Stimulated activated CD8-positive, alpha-beta memory T cell treated with anti-CD3 and anti-CD28 coated beads, Interleukin-4, amount 100 ng/mL, for 48 hours (primary cell): ENCODE measurements at places on chromosomes 1 and 21.

DNA sequence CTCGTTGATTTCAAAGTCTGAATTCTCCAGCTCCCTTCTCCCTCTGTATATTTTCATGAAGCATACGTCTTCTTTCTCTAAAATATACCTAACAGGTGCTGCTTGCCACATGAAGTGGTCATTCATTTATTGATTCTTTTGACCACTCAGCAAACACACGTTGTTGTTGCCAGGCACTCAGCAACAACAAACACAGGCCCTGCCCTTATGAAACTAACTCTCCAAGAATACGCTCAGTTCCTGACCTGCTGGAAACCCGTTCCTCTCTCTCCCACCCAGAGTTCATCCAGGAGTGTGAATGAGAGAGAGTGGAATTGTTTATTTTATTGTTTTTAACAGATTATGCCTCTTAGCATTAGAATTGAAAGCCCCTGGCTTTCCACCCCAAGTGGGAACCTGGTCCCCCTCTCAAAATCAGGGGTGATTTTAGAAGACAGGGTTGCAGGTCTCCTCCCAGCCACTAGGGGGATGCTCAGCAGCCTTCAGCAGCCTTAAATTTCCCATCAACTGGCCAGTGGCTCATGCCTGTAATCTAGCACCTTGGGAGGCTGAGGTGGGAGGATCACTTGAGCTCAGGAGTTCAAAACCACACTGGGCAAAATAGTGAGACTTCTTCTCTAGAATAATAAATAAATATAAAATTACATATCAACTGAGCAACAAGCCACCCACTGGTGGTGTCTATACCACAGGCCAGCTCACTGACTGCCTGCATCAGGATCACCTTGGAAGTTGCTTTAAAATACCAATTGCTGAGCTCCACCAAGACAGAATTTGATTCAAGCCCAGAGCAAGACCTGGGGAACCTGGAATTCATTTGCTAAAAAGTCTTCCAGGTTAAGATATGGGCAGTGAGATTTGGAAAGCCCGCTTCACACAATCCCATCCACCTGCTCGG is 181.0 kb upstream of the KLHDC7A start:
- DNase-seq = peak; percentile 37

DNA sequence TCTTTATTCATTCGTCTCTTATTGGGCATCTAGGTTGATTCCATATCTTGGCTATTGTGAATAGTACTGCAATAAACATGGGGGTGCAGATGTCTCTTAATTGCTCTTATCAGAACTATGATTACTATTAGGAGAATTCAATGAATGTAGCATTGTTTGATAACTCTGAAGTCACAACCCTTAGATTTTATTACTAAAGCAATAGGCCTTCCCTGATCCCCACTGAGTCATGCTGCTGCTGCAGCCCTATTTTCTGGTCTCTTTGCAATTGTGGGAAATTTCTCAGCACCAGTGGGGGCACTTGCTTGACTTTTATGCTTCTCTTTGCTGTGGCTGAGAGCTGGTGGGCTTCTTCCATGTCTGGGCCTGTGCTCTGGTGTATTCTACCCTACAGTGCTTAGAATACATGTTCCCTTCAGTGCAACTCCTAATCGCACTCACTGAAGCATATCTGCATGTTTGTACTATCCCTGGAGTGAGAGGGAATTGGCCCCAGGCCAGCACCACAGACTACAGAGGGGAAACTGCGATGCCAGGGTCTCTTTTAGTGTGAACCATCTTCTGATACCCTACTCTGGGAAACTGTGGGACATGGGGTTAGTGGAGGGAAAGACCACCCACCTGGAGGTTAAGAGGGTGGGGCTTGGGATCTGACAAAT is 52.2 kb upstream of the ROR1 start:
- no peak for DNase-seq

GRCh38 chr21:40271164-40271563 is 403.9 kb downstream of the PCP4 start:
- DNase-seq = no peak

DNA sequence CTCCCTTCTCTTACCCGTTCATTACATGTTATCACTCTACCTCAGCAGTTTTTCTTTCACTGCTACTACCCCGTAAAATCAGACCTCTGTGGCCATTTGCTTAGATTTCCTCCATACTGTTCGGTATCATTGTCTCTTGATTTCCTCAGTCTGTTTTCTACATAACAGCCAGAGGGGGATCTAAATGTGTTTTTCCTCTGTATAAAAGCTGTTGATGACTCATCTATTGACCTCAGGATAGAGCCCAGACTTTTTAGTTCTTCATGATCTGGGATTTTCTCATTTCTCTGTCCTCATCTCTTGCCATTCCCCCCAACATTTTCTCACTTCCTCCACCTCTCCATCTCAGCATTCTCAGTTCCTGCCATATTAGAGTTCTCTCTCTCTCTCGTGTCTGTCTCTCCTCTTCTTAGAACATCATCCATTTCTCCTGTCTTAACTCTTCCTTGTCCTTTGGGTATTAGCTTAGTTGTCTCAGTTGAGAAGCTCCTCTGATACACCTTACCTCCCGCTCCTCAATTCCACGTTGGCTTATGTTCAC is 10.5 kb downstream of the OTUD3 start:
- DNase-seq = no peak

DNA sequence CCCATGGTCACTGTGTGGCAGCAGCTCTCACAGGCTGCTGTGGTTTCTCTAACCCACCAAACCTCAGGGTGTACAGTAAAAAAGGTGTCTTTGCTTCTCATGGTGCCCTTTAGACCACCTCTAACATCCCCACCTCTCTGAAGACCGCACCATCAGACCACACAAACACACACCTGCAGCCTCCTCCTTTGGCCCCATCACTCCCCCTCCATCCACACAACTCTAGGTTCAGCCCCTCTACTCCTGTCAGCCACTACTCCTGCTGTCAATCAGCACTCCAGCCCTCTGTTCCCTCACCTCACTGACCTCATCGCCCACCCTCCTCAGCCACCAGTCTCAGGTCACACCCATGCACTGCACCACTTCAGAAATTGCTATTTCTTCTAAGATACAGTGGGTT is 7.5 kb downstream of the ZNF692 start:
- DNase-seq = peak; percentile 21

DNA sequence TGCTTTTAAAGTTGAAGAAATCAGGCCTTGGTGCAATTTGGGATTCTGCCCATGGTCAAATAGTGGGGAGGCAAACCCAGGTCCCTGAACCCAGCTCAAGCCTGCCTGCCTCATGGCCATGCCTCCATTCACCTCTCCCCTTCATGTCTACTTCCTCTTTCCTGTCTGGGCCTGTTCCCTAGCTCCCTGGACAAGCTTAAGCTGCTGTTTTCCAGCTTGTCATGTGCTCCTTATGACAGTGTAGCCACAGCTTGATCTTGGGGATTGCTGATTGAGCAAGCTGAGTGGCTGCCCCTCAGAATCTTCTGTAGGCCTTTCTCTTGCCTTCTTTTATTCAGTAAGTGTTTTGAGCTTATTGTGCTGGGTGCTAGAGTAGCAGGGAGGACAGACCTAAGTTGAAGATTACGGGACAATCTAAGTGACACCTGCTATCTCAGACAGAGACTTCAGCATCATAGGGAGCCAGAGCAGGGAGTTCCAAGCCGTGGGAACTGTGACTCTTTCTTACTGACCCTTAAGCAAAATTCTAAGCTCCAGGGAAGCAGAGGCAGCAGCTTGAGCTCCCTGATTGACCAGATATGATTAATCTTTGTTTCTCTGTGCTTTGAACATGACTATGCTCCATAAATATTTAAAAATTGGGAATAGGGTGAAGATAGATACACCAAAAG is 520 bp upstream of the MR1 start:
- peak; percentile 56 for DNase-seq

GRCh38 chr1:110513511-110513910 is 5.5 kb downstream of the KCNA10 start:
- DNase-seq = no peak

- DNase-seq = no peak
Measured at GRCh38 chr1:119947468-119947867, 51.2 kb upstream of the ADAM30 start.

- DNase-seq = no peak
Measured at GRCh38 chr1:77594366-77595112, 87.9 kb downstream of the ZZZ3 start.
